ENCODE measurements at places on chromosomes 6 and 20.

DNA sequence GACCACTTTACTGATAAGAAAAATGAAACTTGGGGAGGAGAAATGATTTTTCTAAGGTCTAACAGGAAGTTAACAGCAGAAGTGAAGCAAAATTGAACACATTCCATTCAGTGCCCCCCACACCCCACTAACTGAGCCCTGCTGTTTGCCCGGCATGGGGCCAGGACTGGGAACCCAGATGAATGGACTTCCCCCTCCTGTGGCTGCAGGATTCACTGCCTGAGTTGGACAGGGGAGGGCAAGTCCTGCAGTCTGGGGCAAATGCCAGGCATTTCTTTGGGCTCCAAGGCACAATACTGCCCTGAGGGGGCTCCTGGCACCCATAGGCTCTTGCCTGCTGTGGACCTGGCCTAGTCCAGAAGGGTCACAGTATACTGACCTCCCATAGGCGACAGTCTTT, 28.3 kb downstream of the FYN start:
- DNase-seq: no peak

DNA sequence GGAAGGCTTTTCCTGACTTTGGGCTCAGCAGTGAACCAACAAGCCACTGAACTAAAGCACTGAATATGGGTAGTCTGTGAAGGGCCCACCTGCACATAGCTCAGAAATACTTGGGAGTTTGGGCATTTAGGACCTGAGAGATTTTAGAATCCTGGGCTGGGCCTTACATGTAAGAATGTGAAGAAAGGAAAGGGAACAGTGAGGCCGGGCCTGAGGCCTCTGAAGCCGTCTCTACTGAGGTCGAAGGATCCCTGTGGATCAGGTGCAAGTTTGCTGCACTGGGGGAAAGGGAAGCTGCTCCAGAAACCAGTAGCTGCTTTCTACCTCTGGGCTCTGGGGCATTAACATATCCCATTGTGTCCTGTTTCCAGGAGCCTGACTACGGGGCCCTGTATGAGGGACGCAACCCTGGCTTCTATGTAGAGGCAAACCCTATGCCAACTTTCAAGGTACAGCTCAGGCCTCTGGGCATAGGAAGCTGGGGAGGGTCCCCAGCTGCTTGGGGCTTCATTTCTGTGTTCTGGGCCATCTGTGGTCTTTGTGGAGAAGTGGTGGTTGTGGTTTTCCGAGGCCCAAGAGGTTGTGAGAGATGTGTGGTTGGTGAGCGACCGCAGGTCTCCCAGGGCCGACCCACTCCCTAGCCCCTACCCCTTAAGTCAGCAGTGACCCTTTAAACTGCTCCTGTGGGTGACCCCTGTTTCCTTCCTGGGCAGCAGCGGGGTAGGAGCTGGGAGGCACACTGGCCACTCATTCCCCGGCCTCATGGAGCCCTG, 30.3 kb downstream of the PLCG1 start:
- no peak for DNase-seq

DNA sequence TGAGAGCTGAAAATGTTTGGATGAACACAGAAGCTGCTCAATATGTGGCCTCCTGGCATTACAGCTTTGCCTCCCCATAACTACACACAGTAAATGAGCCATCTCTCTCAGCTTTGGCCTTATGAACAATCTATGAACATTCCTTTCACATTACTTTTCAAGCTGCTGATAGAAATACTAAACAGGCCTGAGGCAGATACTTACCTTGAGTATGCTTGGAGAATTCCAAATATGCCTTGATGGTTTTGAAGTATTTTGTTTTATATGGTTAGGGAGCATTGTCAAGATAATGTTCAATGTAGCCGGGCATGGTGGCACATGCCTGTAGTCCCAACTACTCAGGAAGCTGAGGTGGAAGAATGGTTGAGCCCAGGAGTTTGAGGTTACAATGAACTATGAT, 104.5 kb downstream of the CD24 start:
- no peak for DNase-seq

- DNase-seq: no peak
Observed at GRCh38 chr20:41769592-41770018, 151.4 kb upstream of the CHD6 start.

GRCh38 chr6:160883560-160883959, 108.0 kb upstream of the MAP3K4 start:
- DNase-seq: no peak

DNA sequence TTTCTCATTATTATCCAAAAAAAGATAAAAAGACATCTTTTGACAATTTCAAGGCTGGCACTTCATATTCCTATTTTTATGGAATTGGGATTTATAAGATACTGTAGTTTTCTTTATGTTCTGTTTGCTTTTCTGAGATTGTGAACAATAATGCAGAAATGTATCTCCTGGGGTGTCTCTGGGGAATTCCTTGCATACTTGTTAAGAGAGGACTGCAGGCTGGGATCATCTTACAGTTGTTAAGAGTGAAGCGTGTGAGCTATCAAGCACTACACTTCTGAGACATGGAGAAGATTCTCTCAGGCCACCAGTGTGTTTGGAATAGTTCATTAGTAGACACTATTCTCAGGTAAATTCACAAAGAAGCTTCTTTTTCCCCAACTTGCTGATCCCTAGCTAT, 963.3 kb upstream of the GJE1 start:
- DNase-seq: no peak
